Left colon (tissue), 2 donors: ENCODE measurements at places on chromosomes 16 and 17.

- no peak for DNase-seq
Observed at GRCh38 chr16:53458635-53459034, 24.4 kb downstream of the RBL2 start.

- no peak for DNase-seq
Observed at GRCh38 chr16:3999479-4000325, 116.5 kb downstream of the ADCY9 start.

- no peak for DNase-seq
Observed at GRCh38 chr16:2584729-2585650, 47.2 kb downstream of the PDPK1 start.

DNA sequence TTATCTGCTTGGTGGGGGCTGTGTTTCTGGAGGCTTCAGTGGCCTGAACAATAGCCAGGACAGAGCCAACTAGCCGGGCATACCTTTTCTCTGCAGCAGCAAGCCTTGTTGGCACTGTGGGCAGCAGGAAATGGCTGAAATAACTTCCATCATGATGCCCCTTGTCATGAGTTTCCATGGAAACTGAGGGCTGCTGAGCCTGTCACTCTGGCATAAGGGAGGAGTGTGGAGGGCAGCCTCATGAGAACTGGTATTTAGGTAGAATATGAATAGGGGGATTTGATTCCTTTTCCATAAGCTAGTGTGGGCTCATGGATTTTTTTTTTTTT lies 39.4 kb downstream of the PLCG2 start:
- no peak for DNase-seq

DNA sequence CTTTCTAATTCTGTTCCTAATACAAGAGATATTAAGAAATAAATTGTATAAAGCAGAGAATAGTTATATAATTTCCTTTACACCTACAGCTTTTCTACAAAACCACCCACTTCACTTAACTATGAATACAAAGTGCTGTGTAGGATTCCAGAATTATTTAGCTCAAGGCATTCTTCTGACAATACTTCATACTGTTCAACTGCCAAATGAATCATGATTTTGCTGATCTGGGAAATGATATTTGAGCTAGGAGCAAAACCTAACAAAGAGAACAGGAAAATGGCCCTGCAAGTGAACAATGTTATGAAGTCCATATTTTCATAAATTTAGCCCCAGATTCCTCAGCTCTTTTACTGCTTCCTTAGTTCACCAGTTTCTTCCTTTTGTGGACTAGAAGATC lies 12.9 kb downstream of the BBS2 start:
- DNase-seq, result no peak

DNA sequence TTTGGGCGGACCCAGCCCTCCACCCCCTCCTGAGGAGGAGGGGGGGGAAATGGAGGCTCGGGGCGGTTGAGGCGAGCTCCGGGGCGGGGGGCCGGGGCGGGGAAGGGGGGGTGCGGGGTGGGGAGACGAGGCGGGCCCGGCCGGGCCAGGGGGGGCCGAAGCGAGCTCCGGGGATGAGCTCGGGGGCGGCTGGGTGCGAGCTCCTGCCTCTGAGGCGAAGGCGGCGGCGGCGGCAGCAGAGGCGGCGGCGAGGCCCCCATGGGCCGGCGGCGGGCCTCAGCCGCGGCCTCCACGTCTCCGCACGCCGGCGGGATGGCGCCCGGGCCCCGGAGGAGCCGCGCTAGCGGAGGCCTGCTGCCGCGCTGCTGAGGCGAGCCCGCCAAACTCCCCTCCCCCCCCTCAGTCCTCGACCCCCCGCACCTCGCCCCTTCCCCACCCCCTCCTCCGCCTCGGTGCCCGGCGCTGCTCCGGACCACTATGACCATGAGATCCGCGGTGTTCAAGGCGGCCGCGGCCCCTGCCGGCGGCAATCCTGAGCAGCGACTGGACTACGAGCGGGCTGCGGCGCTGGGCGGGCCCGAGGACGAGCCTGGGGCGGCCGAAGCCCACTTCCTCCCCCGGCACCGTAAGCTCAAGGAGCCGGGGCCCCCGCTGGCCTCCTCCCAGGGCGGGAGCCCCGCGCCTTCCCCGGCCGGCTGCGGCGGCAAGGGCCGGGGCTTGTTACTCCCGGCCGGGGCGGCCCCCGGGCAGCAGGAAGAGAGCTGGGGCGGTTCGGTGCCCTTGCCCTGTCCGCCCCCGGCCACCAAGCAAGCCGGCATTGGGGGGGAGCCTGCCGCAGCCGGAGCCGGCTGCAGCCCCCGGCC lies 596 bp downstream of the MSL1 start:
- DNase-seq, result peak; percentile 66

- DNase-seq, result no peak
Observed at GRCh38 chr17:77403854-77404253, 263.1 kb downstream of the SEC14L1 start.

DNA sequence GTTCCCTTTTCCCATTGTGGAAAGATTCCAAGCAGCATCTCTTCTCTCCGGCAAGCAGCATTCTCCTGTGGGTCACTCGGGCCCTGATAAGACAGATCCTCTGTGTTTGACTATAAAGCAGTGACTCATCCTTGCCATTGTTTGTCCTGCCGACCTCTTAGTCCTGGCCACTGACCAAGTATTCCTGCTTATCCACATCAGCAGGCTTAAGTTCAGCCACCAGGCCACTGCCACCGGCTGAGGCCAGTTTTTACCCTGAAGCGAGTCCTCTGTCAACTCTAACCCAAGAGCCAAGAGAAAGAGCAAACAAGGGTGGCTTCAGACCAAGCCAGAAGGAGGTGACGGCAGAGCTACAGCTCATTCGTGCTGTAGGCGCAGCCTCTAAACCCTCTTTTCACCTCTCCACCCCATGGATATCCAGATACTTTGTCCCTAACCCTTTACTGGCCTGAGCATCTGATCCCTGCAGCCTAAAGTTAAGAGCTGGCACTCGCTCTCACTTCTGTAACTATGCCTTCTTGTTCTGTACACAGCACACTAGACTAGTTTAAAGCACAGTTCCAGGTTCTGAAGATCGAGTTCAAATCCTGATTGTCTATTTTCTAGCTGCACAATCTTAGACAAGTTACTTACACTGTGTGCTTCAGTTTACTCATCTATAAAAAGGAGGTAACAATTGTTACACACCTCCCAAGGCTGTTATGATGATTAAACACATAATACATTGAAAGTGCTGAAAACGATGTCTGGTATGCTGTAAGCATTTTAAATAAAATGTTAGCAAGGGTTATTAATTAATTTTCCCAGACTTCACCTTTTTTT lies 31.0 kb downstream of the SOX9 start:
- DNase-seq, result peak; percentile 61

DNA sequence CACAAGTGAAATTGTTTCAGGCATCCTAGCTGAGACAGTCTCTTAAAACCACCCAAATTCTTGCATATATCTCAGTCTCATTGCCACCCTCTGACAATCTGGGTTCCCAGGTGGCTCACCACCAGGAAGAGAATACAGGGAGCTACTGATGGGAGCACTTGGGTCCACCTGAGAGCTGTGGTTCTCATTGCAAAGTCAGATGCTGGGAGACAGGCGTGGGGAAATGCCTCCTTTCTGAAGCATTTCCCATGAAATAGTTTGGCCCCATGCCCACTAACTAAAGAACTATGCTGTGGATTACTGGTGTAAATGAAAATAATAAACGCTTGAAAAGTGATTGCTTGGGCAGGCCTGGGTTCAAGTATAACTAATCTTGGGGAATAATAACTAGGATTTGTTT lies 70.3 kb downstream of the CMC2 start:
- no peak for DNase-seq

DNA sequence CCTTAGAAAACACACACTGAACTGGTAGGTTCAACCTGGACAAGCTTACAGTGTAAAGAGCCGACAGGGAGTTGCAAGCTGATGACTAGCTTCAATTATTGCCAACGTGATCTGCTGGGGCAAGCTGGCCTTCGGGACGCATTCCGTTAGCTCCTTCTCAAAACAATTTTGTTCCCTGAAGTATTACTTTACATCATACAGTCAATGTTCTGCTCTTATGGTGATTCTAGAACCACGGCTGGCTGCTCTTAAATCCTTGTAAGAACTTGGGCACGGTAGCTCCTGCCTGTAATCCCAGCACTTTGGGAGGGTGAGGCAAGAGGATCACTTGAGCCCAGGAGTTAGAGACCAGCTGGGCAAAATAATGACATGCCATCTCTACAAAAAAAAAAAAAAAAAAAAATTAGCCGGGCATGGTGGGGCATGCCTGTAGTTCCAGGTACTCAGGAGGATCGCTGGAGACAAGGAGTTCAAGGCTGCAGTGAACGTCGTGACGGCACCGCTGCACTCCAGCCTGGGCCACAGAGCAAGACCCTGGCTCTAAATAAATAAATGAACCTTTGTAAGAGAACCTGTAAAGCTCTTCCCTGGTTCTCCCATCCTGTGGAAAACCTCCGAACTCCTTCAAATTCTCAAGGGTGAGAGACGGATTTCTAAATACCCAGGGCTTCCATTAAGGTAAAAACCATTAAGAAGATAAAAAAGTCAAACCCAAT lies 2.0 kb downstream of the CDIP1 start:
- no peak for DNase-seq

DNA sequence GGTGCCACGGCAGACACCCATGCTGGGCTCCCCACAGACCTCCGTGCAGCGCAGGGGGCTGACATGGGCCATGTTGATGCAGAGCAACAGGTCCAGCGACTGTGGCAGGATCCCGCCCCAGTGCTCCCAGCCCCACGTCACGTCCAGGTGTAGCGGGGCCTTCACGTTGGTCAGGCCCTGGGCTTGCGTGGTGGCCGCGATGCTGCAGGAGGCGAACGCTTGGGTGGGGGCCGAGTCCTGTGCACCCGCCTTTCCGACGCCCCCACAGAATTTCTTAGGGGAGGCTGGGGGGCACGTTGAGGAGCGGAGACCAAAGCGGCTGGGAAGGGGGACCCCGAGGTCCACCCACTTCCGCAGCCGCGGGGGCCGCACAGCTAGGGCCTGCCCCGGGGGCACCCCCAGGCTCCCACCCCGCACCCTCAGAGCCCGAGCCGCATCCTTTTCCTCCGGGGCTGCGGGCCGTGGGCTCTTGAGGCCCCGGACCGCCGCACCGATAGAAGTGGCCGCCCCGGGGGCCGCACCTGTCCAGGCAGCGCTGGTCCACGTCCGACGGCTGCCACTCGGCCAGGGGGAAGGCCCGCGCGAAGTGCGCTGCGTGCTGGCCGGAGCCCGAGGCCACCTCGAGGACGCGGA lies 416 bp downstream of the METTL26 start:
- DNase-seq, result no peak

- no peak for DNase-seq
Observed at GRCh38 chr16:48317614-48318315, 67.4 kb downstream of the SIAH1 start.

- peak; percentile 87 for DNase-seq
Observed at GRCh38 chr16:534135-534534, 6.6 kb downstream of the CAPN15 start.

GRCh38 chr17:51353296-51353695 lies 93.0 kb downstream of the UTP18 start:
- DNase-seq, result no peak

DNA sequence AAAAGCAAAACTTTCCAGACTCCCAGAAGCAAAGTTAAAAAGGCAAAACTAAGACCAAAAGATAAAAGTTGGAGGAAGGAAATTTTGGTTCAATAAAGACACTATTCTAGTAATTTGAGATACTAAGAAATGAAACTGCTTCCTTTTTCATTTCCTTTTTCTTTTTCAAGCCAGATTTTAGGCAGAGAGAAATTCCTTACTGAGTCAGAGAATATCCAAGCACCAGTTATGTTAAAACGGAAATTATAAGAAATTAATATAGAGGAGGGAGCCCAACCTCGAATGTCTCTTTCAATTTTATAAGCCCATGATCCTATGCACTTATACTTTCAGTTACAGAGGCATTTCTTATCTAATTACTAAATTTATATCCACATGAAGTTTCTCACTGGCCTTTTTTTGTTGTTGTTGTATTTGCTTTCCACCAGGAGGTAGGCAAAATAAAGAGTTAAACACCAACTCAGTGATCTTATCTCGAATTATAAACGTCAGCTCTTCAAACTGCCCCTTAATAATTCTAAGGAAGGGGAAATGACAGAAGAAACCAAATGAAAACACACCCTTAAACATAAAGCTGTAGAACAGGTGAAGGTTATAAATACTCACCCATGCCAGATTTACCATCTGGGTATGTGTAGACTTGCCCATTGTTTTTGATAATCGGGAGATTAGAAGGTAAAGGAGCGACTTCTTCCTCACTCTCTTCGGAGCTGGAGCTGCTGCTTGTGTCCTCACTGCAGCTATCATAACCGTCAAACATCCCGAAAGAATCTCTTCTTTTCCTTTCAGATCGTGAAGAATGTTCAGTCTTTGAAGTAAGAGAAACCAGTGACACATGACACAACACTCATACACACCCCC lies 35.2 kb downstream of the MBTD1 start:
- DNase-seq, result no peak

DNA sequence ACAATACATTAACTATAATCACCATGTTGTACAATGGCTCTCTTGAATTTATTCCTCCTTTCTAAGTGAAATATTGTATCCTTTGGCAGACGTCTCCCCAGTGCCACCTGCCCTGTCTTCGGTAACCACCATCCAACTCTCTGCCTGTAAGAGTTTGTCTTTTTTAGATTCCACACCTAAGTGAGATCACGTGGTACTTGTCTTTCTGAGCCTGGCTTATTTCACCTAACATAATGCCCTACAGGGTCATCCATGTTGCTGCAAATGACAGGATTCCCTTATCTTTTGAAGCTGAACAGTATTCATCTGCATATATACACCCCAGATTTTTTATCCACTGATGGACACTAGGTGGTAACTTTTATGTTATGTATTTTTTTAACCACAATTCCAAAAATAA lies 24.2 kb downstream of the ORC6 start:
- no peak for DNase-seq

- no peak for DNase-seq
Observed at GRCh38 chr17:40648384-40648968, 858 bp upstream of the SMARCE1 start.
